ENCODE measurements at places on chromosomes 16 and 17.

- no peak for DNase-seq
Observed at GRCh38 chr17:2136241-2136640, 81.3 kb downstream of the HIC1 start.

- DNase-seq = no peak
Observed at GRCh38 chr17:11539637-11540036, 58.6 kb upstream of the DNAH9 start.

DNA sequence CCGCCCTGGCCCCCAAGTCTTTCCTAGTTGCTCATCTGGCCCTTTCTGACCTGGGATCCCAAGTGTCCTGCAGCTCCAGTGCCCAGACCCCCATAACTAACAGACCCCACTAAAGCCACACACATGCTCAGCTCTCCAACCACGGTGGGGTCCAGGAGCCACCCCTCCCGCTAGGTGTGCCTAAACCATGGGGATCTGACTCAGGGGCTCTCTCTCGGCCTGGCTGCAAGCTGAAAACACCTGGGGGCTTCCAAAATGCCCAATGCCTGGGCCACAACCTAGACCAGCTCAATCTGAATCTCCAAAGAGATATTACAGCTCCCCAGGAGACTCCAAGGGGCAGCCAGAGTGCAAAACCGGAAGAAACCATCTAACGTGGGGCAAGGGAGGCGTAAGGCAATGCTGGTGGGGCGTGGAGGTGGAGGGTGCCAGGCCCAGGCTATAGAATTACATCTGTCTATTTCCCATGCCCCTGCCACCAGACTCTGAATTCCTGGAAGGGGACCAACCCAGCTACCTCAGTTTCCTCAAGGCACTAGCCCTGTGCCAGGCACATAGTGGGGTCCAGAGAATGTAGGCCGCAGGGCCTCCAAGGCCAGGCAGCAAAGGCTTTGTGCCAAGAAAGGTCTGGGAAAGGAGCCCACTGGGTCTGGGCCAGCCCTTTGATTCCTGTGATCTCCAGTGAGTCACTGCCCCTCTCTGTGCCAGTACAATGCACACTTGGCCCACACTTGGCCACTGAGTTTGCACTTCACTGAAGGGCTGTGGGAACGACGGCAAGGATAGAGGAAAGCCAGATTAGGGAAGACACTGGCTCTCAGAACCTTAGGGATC lies 3.3 kb downstream of the CD2BP2 start:
- DNase-seq = no peak

- no peak for DNase-seq
Observed at GRCh38 chr16:84786605-84787262, 33.1 kb upstream of the CRISPLD2 start.

GRCh38 chr17:41718287-41718645 lies 6.1 kb downstream of the GAST start:
- no peak for DNase-seq

- no peak for DNase-seq
Observed at GRCh38 chr17:73323409-73324159, 11.8 kb upstream of the CDC42EP4 start.

DNA sequence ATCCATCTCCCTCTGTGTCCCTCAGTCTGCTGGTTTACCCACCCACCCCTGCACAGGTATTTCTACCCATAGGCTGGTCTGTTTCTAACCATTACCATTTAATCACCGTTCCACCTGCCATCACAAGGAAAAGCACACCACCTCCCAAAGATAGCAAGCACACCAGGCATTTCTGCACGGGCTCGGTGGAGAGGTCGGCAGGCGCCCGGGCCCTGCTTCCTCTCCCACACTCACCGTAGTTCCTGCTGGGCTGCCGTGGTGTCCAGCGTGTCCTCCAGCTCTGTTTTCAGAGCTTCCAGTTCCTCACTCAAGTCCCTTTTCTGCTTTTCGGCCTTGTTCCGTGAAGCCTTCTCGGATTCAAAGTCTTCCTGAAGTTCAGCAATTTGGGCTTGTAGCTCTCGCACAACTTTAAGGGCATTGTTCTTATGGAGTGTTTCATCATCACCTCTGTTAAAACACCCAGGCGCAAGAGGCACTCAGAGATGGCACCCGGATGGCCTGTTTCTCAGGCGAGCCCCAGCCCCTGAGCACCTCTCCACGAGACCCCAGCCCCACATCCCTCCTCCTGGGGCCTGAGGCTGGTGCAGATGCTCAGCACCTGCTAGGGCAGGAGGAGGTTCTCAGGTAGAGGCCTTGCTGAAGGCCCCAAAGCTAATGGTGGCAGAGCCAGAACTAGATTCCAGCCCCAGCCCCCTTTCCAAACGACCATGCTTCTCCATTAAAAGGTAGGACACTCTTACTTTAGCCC lies 69.0 kb downstream of the NDEL1 start:
- DNase-seq = no peak

- DNase-seq = no peak
Observed at GRCh38 chr17:70407506-70407905, 238.2 kb downstream of the KCNJ2 start.

DNA sequence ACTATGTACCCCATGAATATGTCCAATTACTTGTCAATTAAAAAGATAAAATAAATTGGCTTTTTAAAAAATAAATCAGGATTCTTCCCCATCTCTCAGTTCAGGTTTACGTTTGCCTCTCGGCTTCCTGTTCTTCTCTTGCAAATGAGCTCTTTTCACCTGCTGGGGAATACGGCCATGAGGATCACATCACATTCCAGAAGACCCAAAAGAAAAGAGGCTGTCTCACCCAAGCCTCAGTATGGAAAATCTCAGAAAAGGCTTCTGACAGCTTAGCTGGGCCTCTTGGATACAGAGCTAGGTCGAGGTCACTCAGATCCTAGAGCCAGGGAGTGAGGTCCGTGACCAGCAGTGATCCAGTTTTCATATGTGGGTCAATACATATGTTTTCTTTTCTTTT lies 171.2 kb upstream of the SDK2 start:
- DNase-seq = no peak

GRCh38 chr16:2846511-2847310 lies 11.3 kb downstream of the PRSS22 start:
- no peak for DNase-seq

- no peak for DNase-seq
Observed at GRCh38 chr16:83147244-83147643, 520.5 kb downstream of the CDH13 start.

GRCh38 chr17:82972836-82973372 lies 106.5 kb upstream of the METRNL start:
- DNase-seq = no peak

- no peak for DNase-seq
Observed at GRCh38 chr17:34760931-34761495, 181.6 kb downstream of the TMEM132E start.

DNA sequence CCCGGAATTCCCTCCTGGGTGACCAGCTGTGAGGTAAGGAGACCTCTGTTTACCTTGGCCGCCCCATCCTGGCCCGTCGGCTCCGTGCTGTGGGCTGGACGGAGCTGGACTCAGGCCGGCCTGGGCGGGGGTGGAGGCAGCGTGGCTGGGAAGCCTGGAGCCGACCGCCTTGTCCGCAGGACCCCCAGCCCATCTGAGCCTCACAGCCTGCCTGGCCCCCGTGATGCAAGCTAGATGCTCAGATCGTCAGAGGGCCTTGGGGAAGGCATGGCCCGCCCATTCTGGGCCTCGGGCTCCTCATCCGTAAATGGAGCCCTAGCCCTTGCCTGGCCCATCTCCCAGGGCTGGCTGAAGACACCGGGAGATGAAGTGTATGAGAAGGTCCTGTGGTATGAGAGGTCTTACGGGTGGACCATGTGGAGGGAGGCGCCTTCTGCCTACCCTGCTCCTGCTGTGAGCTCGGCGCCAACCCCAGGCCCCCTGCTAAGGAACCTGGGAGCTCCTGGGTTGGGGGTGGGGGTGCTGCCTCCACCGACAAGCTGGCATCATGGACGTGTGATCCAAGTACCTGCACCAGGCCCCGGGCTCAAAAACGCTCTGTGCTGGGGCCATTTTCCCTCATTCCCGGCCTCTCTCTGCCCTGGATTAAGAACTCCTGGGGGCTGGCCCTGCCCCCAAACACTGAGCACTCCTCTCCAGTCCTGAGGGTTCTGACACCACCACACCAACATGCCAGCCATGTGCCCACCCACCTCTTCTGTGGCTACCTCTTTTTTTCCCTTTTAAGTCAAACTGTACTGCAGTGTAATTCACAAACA lies 5.4 kb upstream of the P2RX1 start:
- no peak for DNase-seq

GRCh38 chr17:79789943-79790804 lies 6.7 kb downstream of the CBX8 start:
- DNase-seq = no peak

DNA sequence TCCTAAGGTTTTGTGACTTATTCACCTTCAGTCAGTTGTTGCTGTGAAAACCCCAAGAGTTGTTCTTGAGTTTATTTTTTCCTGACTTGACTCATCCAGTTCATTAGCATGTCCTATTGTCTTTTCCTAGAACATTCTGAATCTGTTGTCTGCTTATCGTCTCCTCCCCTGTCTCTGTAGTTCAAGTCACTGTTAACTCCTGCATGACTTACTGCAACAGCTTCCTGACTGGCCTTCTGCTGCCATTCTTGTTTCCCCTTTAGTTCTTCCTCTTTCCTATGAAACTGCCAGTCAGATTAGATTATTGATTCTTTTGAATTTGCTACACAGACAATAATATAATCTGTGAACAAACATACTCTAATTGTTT lies 161.5 kb downstream of the FTO start:
- no peak for DNase-seq

DNA sequence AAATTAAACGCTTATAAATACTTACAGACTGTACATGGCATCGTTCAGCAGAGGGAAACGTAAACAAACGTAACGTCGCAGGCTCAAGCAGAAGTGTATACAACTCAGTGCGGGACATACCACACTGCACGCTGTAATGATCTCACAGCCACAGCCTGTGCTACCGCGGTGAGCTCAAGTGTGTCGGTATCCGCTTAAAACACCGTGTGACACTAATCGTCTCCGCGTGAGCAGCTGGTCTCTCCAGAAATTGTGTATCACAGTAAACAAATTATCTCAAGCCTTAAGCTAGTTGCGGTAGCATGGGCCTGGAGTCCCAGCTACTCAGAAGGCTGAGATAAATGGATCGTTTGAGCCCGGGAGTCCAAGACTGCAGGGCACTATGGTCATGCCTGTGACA lies 115.3 kb downstream of the ANKRD11 start:
- no peak for DNase-seq

DNA sequence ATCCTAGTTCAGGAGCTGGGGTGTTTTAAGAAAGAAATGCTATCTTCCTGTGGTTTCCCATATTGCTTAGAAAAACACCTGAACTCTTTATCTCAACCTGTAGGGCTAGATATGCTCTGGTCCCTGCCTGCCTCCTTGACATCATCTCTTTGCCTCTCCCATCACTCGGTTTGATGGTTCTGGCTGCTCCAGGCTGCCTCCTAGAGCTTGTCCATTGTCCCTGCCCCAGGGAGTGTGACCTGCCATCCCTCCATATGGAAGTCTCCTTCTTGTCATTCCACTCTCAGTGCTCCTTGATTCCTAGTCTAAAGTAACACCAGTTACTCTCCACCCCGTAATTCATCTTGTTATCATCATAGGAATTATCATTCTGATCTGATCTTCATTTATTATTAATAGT lies 369.0 kb upstream of the EEF2KMT start:
- no peak for DNase-seq

- no peak for DNase-seq
Observed at GRCh38 chr16:89176147-89176690, 4.7 kb downstream of the CDH15 start.

- no peak for DNase-seq
Observed at GRCh38 chr16:46736695-46737094, 11.4 kb downstream of the MYLK3 start.
